Activated CD8-positive, alpha-beta memory T cell treated with anti-CD3 and anti-CD28 coated beads, Interleukin-2, amount 10 ng/mL, durations not matched to agents 7 days and 5 days (primary cell): ENCODE measurements at places on chromosomes 13 and 19.

DNA sequence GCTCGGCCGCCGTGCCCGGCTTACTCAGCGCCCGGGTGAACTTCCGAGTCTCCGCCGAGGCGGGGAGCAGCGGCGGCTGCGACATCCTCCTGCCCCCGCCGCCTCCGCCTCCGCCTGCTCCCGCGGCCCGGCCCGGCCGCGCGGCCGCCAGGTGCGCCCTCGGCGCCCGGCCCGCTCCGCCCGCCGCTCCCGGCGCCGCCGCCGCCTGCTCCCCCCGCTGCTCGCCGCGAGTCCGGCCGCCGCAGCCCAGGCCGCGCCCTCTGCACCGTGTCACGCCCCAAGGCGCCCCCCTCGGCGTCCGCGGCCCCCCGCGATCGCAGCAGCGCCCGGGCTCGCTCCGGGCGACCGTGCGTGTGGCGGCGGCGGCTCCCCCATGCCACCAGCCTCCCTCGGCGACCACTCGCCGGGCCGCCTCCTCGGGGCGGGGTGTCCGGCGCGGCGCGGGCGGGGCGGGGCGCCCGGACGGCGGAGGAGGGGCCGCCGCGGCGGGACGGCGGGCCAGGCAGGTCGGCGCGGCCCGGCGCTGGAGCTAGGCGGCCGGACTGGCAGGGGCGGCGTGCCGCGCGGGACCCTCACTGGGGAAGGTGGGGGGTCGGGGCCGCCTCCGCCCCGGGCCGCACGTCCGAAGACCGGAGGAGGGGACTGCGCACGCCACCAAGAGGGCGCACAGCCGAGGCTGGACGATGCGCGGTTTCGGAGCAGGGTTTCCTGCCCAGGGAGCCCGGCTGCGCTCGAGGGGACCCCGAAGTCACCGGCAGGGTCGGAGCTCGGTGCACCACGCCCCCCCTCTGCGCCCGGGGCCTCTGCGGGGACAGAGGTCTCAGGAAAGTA lies 108.6 kb upstream of the DOCK9 start:
- DNase-seq = peak; percentile 74

GRCh38 chr13:67075239-67075638 lies 154.9 kb downstream of the PCDH9 start:
- no peak for DNase-seq

DNA sequence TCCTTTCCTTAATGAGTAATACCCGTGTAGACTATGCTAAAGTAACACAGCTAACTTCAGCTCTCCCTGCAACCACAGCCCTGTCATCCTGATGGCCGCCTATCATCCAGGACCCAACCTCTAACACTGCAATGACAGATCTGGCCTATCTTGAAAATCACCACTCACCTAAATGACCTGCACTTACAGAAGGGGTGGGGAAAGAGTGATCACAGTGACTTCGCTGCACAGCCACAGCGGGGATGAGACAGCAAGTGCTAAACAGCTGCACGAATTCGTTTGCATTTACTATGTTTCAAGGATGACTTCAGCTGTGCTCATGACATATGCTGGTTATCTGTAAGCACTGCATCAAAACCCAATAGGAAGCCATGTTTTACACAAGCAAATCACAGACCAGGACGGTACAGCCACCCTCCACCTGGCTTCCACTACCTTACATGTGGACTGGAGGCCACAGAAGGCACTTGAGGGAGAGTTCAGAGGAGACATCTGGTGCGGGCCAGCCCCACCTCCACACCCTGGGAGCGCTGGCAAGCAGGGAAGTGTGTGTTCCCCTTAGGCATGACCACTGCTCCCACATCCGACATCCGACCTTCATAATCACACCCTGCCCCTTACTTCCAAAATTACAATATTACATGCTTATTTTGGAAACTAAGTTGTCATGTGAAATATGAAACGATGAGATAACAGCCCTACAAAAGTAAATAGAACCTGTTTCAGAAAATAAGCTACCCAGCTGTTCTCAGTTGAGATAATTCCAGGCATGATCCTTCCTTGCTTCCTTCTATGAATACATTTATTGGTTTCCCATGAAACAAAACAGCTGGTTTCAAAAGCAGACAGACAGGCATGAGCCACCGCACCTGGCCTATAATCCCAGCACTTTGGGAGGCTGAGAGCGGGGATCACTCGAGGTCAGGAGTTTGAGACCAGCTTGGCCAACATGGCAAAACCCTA lies 95.7 kb downstream of the STK24 start:
- DNase-seq = peak; percentile 73

- no peak for DNase-seq
These were observed 179.9 kb downstream of the VWA8 start for GRCh38 chr13:41780715-41781706.

DNA sequence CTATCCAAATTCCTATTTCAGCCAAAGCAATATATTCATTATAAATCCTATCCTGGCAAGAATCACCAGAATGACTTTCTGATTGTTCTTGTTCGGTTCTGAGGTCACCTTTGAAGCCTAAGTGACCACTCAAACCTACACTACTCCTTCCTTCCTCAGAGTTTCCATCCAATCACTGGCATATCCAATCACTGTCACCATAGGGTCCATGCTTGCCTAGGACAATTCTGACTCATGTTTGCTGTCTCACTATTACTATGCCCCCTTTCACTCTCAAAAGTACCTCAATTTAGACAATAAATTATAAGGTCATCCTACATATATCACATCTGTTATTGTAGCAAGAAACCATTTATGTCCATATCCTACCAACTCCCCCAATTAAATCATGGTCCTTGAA lies 58.9 kb downstream of the UBL3 start:
- DNase-seq = no peak

GRCh38 chr19:6590827-6591319 lies at the start of gene CD70:
TSS of gene CD70 (minus strand) at chr19:6591150. CDS start at chr19:6591002, 148 bp downstream.
- DNase-seq = peak; percentile 88

DNA sequence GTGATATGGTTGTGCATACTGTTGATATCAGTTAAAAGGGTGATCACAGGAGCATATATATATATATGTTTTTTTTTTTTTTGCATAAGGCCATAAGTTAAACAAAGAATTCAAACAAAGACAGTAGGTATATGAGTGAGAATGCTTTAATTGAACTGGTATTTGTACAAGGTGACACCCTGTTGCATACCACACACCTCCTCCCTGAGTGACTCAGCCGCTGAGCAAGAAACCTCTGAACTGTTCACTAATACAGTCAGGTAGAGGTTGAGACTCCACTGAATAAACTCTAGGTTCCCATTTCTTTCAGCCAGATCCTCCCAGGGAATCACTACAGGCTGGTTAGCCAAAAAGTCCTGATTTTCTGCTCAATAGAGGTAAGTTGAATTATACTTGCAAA lies at the start of gene SCEL:
TSS of gene SCEL (plus strand) at position 259 of the 400 bp plus-strand sequence. CDS start 20,170 bp downstream, outside the sequence.
- no peak for DNase-seq

GRCh38 chr13:21364916-21365315 lies 94.2 kb downstream of the ZDHHC20 start:
- no peak for DNase-seq

DNA sequence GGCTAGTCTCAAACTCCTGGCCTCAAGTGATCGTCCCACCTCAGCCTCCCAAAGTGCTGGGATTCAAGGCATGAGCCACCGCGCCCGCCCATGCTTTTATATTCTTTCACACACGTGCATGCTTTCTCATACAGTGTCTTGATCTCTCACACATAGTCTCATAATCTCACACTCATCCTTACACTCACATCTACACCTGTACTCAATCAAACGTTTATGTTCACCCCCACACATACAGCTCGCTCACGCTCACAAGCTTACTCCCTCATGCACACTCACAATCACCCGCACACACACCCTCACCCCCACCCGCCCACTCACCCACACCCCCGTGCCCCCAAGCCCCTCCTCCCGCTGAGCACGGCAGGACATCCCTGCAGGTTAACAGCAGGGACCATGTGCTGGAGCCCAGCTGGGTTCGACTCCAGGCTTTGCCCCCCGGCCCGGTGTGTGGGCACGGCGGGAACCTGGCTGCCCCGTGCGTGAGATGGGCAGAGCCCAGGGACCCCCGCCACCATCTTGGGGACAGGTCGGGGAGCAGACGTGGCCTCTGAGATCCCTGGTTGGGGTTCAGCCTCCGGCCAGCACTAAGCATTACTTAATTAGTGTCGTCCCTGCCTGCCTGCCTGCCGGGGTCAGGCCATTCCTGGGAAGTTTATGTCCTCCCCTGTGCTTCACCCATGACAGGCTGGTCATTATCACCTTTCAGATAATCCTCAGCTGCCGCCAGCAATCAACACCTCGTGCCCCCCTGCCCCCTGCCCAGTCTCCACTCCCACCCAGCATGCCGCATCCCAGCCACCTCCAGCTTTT lies 11.4 kb downstream of the SBK2 start:
- DNase-seq = no peak

GRCh38 chr19:48398102-48398374 lies 4.6 kb downstream of the GRIN2D start:
- DNase-seq = no peak

GRCh38 chr13:65497265-65497664 lies 1732.9 kb downstream of the PCDH9 start:
- DNase-seq = no peak

DNA sequence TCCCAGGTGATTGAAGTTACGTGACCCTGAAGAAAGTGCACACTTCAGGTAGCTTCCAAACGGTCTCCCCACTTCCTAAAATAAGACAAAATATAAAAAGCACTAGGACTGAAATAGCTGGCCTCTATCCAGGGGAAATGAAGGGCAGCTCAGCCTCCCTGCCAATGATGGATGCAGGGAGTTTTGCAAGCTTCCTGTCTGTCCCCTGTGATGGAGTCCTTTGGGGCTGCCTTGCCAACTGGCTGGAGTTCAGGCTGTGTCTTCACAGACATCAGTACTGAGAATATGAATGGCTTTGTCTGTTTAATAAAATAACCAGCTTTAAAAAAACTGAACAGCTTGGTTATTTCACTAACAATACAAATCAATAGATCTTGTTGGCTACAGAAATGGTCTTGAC lies 101.4 kb upstream of the GPR12 start:
- no peak for DNase-seq

GRCh38 chr13:60448907-60449510 lies 52.0 kb downstream of the TDRD3 start:
- DNase-seq = no peak

- no peak for DNase-seq
These were observed 12.0 kb upstream of the NANOS3 start for GRCh38 chr19:13864667-13865570.

- no peak for DNase-seq
These were observed 208.1 kb downstream of the TEX29 start for GRCh38 chr13:111528513-111528912.

- no peak for DNase-seq
These were observed 5.0 kb upstream of the MICU2 start for GRCh38 chr13:21608961-21609360.

GRCh38 chr13:29222458-29222857 lies 373.0 kb downstream of the SLC7A1 start:
- no peak for DNase-seq

- DNase-seq = no peak
These were observed at the start of gene ZFP28 for GRCh38 chr19:56538761-56539263. TSS of gene ZFP28 (plus strand) at chr19:56538948. CDS start at chr19:56539019, 71 bp downstream.

GRCh38 chr19:15640904-15641597 lies 354 bp downstream of the CYP4F3 start:
- no peak for DNase-seq

- DNase-seq = no peak
These were observed 65.6 kb downstream of the STARD13 start for GRCh38 chr13:33219926-33220325.

DNA sequence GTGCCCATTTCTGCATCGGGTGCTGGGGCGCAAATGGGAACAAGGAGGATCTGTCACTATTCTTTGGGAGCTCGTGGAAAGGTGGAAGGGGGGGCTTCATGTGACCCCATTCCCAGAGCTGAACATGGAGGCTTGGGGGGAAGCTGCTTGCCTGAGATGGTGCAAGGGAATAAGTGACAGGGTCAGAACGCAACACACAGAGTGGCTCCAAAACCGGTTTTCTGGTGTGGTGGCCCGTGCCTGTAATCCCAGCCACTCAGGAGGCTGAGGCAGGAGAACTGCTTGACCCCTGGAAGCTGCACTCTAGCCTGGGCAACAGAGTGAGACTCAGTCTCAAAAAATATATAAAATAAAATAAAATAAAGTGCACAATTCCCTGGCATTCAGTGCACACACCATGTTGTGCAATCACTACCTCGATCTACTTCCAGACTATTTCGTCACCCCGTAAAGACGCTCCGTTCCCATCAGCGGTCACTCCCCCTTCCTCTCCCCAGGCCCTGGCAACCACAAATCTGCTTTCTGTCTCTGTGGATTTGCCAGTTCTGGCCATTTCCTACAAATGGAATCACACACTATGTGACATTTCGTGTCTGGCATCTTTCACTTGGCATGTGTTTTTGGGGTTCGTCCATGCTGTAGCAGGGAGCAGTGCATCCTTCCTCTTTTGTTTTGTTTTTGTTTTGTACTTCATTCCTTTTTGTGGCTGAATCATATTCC lies 18.2 kb upstream of the COMP start:
- no peak for DNase-seq

- DNase-seq = no peak
These were observed 801 bp downstream of the MCF2L start for GRCh38 chr13:112969692-112970338.

DNA sequence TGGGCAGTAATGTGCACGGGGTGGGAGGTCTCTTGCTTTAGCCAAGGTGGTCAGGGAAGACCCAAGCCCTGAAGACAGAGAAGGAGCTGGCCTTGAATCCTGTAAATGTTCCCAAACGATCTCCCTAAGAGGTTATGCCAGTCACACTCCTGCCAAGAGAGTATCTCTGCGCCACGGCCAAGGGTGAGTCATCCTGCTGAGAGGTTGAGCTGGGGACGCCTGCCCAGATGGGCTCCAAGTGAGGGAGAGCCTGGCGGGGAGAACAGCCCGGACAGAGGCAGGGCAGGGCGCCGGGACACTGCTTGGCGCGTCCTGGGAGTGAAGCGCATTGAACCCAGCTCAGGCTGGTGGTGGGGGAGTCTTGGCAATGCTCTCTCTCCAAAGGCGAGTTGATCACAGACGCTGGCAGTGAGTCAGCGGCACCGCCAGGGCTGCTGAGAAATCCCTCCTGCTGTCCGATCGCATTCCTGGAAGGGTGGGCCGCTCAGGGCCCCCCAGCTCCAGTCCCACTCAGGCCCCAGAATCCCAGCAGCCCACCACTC lies 16.4 kb downstream of the SULT2B1 start:
- DNase-seq = no peak

GRCh38 chr19:4539693-4540581 lies at the start of gene LRG1:
TSS of gene LRG1 (minus strand) at chr19:4540036. CDS start at chr19:4540013, 23 bp downstream.
- DNase-seq = no peak
